ENCODE measurements at places on chromosomes 2 and 18.

DNA sequence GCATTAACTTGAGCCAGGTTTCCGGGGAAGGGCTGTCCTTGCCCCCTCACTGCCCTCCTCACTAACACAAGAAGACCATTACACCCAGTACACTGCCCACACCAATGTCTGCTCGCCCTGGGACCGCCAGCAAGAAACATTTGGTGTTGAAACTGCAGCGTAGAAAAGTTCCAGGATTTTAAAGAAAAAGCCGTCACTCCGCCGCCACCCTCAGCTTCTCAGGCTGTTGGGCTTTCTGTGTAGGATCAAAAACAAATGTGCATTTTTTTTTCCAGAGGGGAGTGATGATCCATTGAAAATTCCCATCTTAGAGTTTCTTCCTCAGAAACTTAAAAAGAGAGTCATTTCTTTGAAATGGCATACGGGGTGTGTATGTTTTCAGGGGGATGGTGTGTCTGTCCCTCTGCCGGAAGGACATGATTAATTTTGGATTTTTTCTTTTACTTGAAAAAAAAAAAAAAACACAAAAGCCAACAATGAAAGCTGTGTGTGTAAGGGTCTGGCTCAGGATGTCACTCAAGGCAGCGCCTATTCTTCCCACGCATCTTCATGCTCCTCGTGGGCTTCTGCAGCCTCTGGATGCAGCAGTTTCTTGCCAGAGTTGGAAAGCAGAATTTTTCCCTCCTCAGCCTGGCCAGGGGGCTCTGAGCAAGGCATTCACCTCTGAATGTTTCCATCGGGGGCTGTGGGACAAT is 184.9 kb downstream of the GLI2 start:
- no peak for DNase-seq

- DNase-seq = no peak
Observed at GRCh38 chr2:241851325-241852115, 7.2 kb downstream of the PDCD1 start.

- DNase-seq = no peak
Observed at GRCh38 chr2:190607014-190607597, 41.8 kb upstream of the NAB1 start.

- no peak for DNase-seq
Observed at GRCh38 chr2:38933653-38934052, 44.0 kb downstream of the ARHGEF33 start.

All from activated CD4-positive, alpha-beta T cell treated with anti-CD3 and anti-CD28 coated beads for 1 hour (primary cell).